H9 (cell line): ENCODE measurements at places on chromosomes 16 and 17. TPM values are rescaled to one million over a fixed set of nuclear protein-coding genes. Genes with fewer than 3 reads are reported as not detected.

Gene CACNA1H
- 41.9 and 43.3 TPM in 2 replicates for total RNA-seq

DNA sequence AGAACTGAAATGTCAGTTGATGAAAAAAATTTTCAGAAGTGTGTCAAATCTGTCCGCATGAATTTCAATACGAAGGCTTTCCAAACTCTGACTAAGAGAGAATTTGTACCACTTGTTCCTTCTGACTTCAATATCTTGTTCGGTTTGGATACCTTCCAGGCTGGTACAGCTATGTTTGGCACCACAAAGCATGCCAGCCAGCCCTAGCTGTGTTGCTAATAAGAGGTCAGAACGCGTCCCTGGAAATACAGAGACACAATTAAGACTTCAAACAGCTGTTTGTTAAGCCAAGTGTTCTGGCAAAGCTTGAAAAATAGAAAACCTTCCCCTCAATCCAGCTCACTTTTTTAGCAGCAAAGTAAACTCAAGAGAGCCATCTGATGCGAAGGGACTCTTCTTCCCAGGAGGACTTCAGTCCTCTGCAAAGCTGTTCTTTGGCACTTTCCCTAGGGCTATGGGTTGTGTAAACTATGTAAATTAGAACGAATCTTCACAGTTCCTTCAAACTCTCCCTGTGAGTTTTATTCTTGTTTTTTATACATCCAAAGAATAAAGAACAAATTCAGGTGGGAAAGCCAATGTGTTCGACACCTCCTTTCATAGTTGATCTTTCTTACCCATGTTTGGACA is 35.1 kb downstream of the GRB2 start:
- no peak for DNase-seq
- no peaks in the 10 kb centered on the region for H3K27me3 ChIP-seq
- H3K36me3 ChIP-seq = 0 out of 2 replicates have a peak, but pooled peaks cover 6% of the 10 kb centered on the region
- no peaks in the 10 kb centered on the region; the same call in 1 of the 2 replicates for H3K4me1 ChIP-seq

- H3K27me3 ChIP-seq = no peaks in the 10 kb centered on the region
- no peaks in the 10 kb centered on the region for H3K36me3 ChIP-seq
- H3K4me3 ChIP-seq = no peak overlapping the region
- no peak for DNase-seq
- no peak overlapping the region for H3K27ac ChIP-seq
Measured at GRCh38 chr17:20035501-20035900, 26.3 kb downstream of the SPECC1 start.

GRCh38 chr16:53822936-53823529 is 119.1 kb downstream of the FTO start:
- DNase-seq = no peak
- no peak overlapping the region for H3K4me3 ChIP-seq
- no peaks in the 10 kb centered on the region; the same call in 1 of the 2 replicates for H3K4me1 ChIP-seq
- no peak overlapping the region for H3K27ac ChIP-seq
- peaks cover 7% of the 10 kb centered on the region; the same call in 1 of the 2 replicates for H3K36me3 ChIP-seq

GRCh38 chr17:45022655-45023339 is 28.6 kb downstream of the DCAKD start:
- no peak overlapping the region for H3K4me3 ChIP-seq
- H3K36me3 ChIP-seq = peaks cover 15% of the 10 kb centered on the region
- H3K27ac ChIP-seq = no peak overlapping the region
- H3K4me1 ChIP-seq = no peaks in the 10 kb centered on the region; the same call in 1 of the 2 replicates
- no peak for DNase-seq

- H3K27me3 ChIP-seq = no peaks in the 10 kb centered on the region
- no peaks in the 10 kb centered on the region for H3K4me1 ChIP-seq
- no peaks in the 10 kb centered on the region for H3K36me3 ChIP-seq
- no peak for DNase-seq
- H3K4me3 ChIP-seq = no peak overlapping the region
Measured at GRCh38 chr16:63415014-63415413, 1378.8 kb upstream of the CDH8 start.

Gene PRM2
- total RNA-seq = not detected in 2 replicates

Gene OR4D2
- not detected in 2 replicates for total RNA-seq

GRCh38 chr17:60351012-60351695 is 40.8 kb downstream of the USP32 start:
- DNase-seq = no peak
- H3K36me3 ChIP-seq = no peaks in the 10 kb centered on the region
- no peak overlapping the region for H3K27ac ChIP-seq
- H3K4me3 ChIP-seq = no peak overlapping the region
- no peaks in the 10 kb centered on the region for H3K27me3 ChIP-seq
- H3K4me1 ChIP-seq = no peaks in the 10 kb centered on the region

Gene SCARF1
- total RNA-seq = 2.1 and 2.4 TPM in 2 replicates

Gene GRIN2A
- total RNA-seq = 0.94 and 1.5 TPM in 2 replicates

DNA sequence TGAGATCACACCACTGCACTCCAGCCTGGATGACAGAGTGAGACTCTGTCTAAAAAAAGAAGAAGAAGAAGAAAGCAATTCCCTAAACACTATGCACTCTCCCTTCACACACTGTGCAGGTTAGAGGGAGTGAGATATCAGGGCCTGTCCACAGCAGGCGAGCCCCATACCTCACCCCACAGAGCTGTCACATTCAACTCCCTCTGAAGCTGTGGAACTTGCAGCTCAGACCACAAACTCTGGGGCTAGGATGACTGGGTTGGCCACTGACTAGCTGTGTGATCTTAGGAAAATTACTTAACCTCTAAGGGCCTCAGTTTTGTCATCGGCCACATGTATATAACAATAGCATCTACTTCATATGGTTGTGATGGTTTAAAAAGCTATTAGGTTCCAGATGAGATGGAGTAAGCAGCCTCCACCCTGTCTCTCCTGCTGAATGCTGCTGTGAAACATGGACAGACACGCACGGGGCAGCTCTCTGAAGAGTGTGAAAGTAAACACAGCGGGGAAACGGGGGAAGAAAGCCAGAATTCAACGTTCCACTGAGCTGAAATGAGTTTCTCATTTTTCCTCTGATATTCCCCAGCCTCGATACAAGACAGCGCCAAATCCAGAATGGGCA is 13.6 kb upstream of the PYY start:
- H3K27ac ChIP-seq = no peak overlapping the region
- DNase-seq = no peak
- H3K4me1 ChIP-seq = no peaks in the 10 kb centered on the region
- H3K4me3 ChIP-seq = no peak overlapping the region

DNA sequence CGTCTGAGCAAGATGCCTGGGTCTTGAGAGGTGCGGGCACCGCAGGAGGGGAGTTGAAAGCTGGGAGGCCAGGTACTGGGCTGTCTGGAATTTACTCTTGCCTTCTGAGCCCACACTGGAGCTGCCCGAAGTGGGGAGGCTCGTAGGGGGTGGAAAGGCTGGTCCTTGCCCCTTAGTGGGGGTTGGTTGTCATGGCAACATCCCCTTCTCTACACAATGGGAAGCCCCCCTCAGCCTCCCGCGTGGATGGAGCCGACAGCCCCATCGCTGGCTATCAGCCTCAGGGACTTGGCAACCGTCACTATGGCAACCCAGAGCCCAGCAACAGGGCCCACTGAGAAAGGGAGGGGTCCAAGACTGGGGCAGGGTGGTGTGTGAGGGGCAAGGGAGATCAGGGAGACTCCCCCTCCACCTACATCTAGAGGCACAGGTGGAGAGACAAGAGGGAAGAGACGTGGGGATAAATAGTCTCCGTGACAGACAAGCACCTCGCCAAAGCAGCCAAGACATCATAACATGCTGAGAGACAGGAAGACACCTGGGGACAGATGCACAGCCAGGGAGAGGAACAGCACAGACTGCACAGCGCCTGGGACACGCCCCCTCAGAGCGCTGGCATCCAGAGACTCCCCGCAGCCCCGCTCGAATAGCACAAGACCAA is 5.3 kb upstream of the DNAH2 start:
- peaks cover 3% of the 10 kb centered on the region for H3K4me1 ChIP-seq
- H3K4me3 ChIP-seq = peak overlapping the region; percentile 43; the same call in 2 of the 3 replicates
- H3K36me3 ChIP-seq = peaks cover 7% of the 10 kb centered on the region; the same call in 1 of the 2 replicates
- no peaks in the 10 kb centered on the region for H3K27me3 ChIP-seq
- peak; percentile 68 for DNase-seq

DNA sequence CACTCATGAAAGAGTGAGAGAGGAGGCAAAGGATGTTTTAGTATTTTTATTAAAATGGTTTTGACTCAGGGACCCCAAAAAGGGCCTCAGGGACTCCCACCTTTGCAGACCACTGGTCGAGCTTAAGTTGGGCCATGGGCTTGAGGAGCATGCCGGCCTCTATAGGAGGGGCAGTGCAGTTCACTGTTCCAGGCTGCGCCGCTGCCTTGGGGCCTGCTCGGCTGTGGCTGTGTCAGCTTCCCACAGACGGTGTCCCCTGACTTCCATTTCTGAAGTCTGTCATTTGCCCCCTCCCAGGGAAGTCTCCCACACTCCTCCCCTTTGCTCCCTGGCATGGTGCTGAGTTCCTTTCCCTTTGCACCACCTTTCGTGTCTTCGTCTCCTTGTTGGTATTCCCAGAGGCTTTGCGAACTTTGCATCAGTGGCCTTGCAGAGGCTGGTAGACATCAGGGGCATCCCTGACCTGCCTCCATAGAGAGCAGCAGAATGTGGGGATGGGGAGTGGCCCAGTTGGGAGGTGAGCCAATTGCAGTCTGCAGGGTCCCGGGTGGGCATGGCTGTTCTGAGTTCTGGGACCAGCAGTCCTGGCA is 17.1 kb downstream of the MPRIP start:
- peaks cover 2% of the 10 kb centered on the region; the same call in 1 of the 2 replicates for H3K36me3 ChIP-seq
- DNase-seq = peak; percentile 25
- no peak overlapping the region for H3K4me3 ChIP-seq
- no peak overlapping the region for H3K27ac ChIP-seq
- no peaks in the 10 kb centered on the region for H3K4me1 ChIP-seq

- H3K27me3 ChIP-seq = no peaks in the 10 kb centered on the region
- DNase-seq = no peak
- peaks cover 31% of the 10 kb centered on the region for H3K36me3 ChIP-seq
- H3K4me3 ChIP-seq = peak overlapping the region; percentile 98
Measured at GRCh38 chr16:29789775-29790182, 772 bp upstream of the KIF22 start.

Gene HOXB6
- total RNA-seq = not detected in 2 replicates

DNA sequence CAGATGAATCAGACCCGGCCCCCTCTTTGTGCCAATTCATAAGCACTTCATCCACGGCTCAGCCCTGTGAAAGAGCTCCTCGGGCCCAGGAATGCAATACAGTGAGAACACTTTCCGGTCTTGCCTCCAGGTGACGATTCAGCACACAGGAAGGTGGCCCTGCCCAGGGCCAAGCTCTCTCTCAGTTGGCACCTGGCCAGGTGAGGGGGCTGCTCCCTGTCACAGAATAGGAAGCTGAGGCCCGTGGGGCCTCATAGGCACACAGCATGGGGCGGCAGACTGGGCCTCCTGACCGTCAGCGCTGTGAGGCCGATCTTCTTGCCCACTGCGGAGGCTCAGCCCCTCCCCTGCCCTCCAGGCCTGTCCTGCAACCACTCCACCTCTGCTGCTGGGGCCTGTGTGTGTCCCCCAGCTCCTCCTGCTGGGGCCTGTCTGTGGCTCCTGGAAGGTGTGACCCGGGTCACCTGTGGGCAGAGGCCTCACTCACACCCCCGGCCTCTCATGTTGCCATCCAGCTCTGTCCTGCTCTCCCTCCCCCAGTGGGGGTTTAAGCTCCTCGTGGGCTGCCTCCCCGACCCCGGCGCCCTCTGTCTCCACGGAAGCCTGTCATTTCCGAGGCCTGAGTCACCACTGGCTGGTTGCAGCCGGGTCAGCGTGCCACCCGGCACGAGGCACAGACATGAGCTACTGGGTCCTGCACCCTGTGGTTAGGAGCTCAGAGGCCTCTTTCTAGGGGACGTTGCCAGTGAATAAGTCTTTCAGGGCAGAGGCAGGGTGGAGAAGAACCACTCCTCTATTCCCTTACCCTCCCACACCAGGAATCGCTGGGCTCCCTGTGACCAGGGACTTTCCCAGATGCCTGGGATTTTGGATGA is 114.4 kb downstream of the SEC14L1 start:
- H3K36me3 ChIP-seq = no peaks in the 10 kb centered on the region
- H3K27me3 ChIP-seq = no peaks in the 10 kb centered on the region
- no peak overlapping the region for H3K27ac ChIP-seq
- no peaks in the 10 kb centered on the region for H3K4me1 ChIP-seq

Gene HBQ1
- total RNA-seq = 3.5 and 4.4 TPM in 2 replicates

DNA sequence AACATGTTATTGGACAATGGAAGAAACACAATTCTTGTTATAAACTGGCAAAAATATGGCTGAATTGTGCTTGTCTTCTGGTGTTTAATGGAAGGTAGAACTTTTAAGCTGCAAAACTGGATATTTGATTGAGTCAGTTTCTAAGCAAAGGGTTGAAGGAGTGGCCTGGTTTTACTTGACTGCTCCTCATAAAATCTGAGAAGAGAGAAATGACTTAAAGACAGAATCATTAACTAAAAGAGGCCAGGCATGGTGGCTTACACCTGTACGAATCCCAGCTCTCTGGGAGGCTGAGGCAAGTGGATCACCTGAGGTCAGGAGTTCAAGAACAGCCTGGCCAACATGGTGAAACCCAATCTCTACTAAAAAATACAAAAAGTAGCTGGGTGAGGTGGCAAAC is 770.7 kb downstream of the CDH11 start:
- no peaks in the 10 kb centered on the region for H3K36me3 ChIP-seq
- H3K27ac ChIP-seq = no peak overlapping the region
- H3K27me3 ChIP-seq = no peaks in the 10 kb centered on the region
- no peak for DNase-seq
- H3K4me3 ChIP-seq = no peak overlapping the region
